ENCODE measurements at places on chromosomes 12 and 14. TPM values are rescaled to one million over a fixed set of nuclear protein-coding genes. Genes with fewer than 3 reads are reported as not detected.

GNS gene
- total RNA-seq: 152 TPM

BHLHE41 gene
- total RNA-seq: 7.4 TPM

CHFR gene
- total RNA-seq: 33.1 TPM

RNASE2 gene
- total RNA-seq: not detected

GOLGA5 gene
- total RNA-seq: 36.7 TPM

VRTN gene
- total RNA-seq: not detected

Data from M059J (cell line).